ENCODE measurements at places on chromosomes 7 and 10.

- DNase-seq, result no peak
These were observed 88.9 kb upstream of the ODAD2 start for GRCh38 chr10:28087661-28088351.

DNA sequence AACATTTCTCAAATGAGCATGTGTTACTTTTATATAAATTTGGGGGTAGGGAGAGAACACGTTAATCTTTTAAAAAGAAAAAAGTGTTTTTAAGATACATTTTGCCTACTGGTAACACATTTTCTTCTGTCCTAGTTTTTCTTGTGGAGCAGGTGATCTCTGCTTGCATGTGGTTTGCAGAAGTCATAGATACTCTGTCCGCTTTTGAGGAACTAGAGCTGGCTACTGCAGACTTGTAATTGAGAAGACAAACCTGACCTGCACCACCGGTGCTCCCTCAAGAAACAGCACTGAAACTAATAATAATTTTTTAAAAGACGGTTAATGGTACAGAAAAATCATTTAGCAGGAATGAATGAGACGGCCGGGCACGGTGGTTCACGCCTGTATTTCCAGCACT, 243.1 kb downstream of the KIAA1217 start:
- no peak for DNase-seq

DNA sequence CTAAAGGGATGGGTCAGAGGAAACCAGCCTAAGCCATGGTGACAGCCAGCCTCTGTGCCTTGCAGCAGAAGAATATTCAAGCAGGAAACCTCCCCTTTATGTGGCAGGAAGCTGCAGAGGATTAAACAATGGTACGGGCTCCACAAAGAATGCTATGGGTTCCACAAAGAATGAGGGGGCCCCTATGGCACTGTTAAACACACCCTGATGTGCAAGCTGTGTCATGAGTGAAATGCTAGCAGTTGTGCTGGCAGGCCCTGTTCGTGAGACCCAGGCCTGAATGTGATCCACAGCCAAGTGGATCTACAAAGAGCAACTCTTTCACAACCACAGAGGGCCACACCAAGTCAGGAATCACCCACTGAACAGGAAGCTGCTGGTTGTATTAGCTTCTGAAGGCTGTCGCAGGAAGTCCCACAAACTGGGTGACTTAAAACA, 68.9 kb downstream of the MYOF start:
- DNase-seq, result no peak

- DNase-seq, result no peak
These were observed 30.9 kb downstream of the GIMAP8 start for GRCh38 chr7:150481186-150481920.

GRCh38 chr10:7756360-7756992, 31.3 kb downstream of the KIN start:
- DNase-seq, result no peak

DNA sequence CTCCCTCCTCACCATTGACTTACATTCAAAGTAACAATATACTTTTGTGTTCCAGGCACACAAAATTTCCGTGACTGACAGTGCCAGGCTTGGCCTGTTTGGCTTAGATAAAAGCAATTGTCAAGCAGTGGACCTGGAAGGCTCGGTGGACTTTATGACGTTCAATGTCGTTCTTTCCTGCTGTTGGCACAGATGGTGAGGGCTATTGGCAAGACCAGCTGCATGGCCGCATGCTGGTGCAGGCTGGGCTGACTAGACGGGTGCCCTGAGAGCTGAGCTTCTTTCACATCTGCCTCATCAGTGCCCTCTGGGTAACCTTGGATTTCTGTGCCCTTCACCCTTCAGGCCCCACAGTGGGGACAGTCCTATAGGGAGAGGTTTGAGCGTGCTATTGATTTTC, 45.2 kb downstream of the WIPF3 start:
- DNase-seq, result no peak

GRCh38 chr10:120610791-120611190, 153.8 kb downstream of the PLPP4 start:
- DNase-seq, result no peak

DNA sequence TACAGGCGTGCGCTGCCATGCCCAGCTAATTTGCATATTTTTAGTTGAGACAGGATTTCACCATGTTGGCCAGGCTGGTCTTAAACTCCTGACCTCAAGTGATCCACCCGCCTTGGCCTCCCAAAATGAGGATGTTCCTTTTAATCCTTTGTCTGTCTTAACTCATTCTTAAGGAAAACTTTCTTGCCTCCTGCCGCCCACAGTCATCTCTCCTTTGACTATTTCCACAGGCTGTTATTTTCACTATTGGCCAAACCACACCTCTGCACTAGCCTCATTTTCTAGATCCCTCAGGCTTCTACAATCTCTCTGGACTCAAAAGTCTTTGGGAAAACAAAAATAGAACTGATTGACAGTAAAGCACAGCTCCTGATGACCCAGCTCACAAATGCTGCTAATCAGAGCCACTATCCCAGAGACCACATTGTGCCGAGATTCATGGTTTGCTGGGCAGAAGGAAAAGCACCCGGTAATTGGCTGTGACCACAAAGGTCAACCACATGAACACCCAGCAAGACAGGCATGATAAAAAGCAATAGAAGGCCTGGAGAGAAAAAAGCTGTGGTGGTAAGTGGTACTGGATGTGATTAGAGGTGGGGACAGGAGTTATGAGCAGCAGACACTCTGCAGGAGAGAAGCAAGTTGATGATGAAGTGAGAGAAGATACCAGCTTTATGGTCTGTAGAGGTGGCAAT, 44.1 kb upstream of the ZNRF2 start:
- peak; percentile 34 for DNase-seq

GRCh38 chr10:12375076-12375504, 25.7 kb downstream of the CAMK1D start:
- DNase-seq, result no peak

DNA sequence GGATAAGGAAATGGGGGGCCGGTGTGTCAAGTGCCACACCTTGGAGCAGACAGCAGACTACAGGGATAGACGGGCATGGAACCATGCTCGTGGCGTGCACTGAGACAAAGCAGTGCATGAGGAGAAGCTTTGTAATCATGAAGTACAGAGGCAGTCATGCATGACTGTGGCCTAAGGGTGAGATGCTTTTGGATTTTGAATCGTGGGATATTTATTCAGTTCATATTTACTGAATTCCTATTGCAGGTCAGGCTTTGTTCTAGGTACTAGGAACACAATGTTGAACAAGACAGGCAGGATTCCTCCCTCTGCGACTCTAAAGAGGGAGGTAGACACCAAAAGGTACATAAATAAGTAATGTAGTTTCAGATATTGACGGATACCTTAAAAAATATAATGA, 597.6 kb downstream of the PARD3 start:
- DNase-seq, result no peak

- no peak for DNase-seq
These were observed 436.0 kb downstream of the PAXIP1 start for GRCh38 chr7:154566877-154567276.

GRCh38 chr10:29102636-29103035, 186.2 kb upstream of the LYZL1 start:
- DNase-seq, result no peak

DNA sequence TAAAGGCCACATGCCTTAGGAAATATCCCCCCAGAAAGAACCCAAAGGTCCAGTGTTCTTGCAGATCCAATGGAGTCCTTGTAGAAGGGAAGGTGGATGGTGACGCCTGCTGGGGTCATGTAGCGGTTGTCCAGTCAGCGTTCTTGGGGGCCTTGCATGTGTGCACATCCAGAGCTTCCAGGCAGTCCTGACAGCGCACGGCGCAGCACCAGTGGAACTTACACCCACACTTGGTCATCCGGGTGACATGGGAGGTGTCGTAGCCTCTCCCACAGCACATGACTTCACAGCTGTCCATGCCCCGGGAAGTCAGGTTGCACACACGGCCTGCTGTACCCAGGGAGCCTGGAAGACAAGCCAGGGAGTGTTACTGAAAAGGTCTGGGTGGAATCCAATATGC, 44.8 kb downstream of the WNT2 start:
- no peak for DNase-seq

GRCh38 chr10:104707602-104708459, 66.7 kb downstream of the SORCS3 start:
- no peak for DNase-seq

GRCh38 chr10:101716891-101717659, 22.1 kb upstream of the FBXW4 start:
- no peak for DNase-seq

DNA sequence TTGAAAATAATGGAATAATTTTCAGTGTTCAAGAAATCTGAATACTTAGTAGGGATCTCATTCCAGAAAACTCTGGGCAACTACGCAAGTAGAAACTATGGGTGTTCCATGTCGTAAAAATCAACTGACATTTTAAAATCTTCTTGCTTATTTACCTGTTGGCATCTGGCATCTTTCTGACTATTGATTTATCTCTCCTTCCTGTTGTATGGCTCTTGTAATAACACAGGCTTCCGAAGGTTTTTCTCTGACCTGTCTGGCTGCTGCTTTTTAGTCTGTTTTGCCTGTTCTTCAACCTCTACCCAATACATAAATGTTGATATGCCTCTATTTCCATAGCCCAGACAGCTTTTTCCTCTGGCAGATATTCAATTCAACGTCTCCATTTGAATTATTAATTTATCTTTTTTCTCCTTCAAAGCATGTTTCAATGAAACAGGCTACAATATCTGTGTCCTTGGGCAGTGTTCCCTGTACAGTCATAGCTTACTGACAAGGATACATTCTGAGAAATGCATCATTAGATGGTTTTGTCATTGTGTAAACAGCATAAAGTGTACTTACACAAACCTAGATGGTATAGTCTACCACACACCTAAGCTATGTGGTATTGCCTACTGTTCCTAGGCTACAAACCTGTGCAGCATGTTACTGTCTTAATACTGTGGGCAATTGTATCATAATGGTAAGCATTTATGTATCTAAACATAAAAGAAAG, 105.9 kb upstream of the ETV1 start:
- no peak for DNase-seq

GRCh38 chr7:41701068-41701941, 1.6 kb downstream of the INHBA start:
- DNase-seq, result no peak

GRCh38 chr10:116274064-116274904, 1.3 kb upstream of the GFRA1 start:
- no peak for DNase-seq

DNA sequence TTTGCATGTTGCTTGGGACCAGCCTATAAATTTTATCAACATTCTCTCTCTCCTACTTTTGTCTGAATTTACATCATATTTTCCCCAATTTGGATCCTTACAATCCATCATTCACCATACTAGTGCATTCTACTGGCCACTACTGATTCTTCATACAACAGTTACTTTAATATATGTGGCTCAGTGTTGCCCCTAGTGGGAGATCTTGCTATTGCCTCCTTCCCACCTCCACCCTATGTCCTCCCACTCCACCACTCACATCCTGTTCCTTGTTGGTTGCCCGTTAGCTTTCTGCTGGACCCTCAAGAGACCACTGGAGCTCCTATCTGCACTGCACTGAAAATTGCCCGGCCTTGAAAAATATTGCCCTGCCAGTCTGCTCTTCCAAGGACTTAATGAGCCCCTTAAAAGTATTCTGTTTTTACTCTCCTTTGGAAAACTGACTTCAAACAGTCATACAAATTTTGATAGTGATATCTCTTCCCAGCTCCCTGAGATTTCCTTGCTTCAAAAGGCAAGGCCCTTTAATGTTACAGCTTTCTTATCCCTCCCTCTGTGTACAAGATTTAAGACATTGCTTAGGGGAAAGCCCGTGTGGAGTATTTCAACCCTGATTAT, 243.2 kb upstream of the TMEM229A start:
- no peak for DNase-seq

DNA sequence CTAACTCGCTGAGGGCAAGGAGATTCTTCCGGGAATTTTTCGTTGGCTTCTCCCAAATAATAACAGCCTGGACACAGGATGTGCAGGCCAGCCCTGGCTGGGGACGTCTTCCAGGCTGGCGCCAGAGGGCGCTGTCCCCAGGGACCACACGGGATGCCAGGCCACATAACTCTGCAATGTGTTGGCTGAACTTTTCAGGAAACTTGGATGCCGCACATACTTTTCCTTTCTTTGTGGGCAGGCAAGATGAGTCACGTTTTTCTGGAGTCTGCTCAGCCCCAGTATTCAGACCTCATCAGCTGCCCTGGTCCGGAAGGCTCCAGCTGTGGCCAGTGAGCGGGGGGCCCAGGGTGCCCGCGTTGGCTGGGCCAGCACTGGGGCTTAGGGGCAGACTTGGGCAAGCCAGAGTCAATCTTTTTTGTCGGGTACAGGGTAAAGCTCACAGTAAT, 122.7 kb downstream of the PRKAG2 start:
- peak; percentile 31 for DNase-seq

- no peak for DNase-seq
These were observed 69.3 kb downstream of the MTERF1 start for GRCh38 chr7:91811236-91811635.

GRCh38 chr10:32035038-32035437, 21.2 kb downstream of the KIF5B start:
- DNase-seq, result no peak

DNA sequence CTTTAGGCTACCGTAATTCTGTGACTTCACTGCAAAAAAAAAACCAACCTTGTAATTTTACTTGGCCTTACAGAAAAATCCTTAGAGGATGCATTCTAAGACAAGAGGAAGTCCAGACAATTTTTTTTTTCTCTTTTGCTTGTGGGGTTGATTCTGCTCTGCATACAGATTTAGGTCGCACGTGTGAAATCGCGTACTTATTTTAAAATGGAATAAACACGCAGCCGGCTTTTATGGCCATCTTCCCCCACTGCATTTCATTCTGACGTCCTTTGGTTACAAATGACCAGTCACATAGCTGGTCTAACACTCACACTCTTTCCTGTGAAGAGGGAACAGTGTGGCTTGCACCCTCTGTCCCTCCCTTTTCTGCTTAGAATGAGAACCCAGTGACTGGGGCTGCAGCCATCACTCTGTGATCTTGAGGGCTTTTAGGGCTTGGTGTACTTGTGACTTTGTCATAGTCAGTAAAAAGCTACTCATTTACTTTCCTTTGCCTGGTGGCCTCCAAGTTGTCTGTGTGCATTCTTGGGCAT, 63.6 kb upstream of the CARD11 start:
- DNase-seq, result no peak

GRCh38 chr10:80966326-80966986, 428.8 kb downstream of the SH2D4B start:
- peak; percentile 6 for DNase-seq

- DNase-seq, result no peak
These were observed 37.0 kb downstream of the AGAP3 start for GRCh38 chr7:151123158-151123821.

DNA sequence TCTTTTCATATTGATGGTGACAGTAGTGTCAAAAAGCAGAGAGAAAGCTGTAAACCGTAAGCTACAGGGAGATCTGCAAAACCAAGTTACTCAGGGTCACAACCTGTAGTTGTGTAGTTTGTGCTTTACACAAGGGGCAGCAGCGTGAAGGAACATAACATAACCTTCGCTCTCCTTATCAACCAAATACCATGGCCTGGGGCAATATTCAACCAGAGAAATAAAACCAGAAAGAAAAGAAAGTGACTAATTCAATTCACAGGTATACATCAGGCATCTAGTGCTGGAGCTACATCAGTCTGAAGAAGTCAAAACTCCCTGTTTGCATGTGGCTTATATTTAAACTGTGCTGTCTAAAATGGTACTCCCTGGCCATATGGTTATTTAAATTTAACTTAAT, 224.3 kb downstream of the TWIST1 start:
- DNase-seq, result no peak

GRCh38 chr10:5976512-5977470, 552 bp downstream of the IL15RA start:
- peak; percentile 72 for DNase-seq

- no peak for DNase-seq
These were observed 891.5 kb upstream of the CELF2 start for GRCh38 chr10:10126218-10126617.

- no peak for DNase-seq
These were observed 642.5 kb upstream of the KCND2 start for GRCh38 chr7:119630406-119630969.

- no peak for DNase-seq
These were observed 274.8 kb downstream of the SFMBT2 start for GRCh38 chr10:7136016-7136415.
